ENCODE measurements at places on chromosomes 1 and 21. TPM values are rescaled to one million over a fixed set of nuclear protein-coding genes. Genes with fewer than 3 reads are reported as not detected.

Gene OR2T29
- 10.8 TPM for total RNA-seq

Gene TIPRL
- total RNA-seq: 46.0 TPM

Gene FOXD3
- total RNA-seq: not detected

Gene BRWD1
- total RNA-seq: 97.0 TPM

Gene TMEM269
- total RNA-seq: not detected

Gene KIF14
- 1.2 TPM for total RNA-seq

Gene BEND5
- total RNA-seq: 6.3 TPM

Gene CD1E
- 0.72 TPM for total RNA-seq

Gene VASH2
- total RNA-seq: 4.1 TPM

Gene FLG
- total RNA-seq: 1.7 TPM

Gene PLEKHA6
- 4.3 TPM for total RNA-seq

Gene PEAR1
- 1.9 TPM for total RNA-seq

Gene NCAM2
- 11.1 TPM for total RNA-seq

Gene C21orf58
- 12.3 TPM for total RNA-seq

Gene FMO3
- 6.3 TPM for total RNA-seq

Gene SERPINC1
- total RNA-seq: not detected
